ENCODE measurements at places on chromosomes 1 and 21. TPM values are rescaled to one million over a fixed set of nuclear protein-coding genes. Genes with fewer than 3 reads are reported as not detected.

Gene MPL
- not detected for total RNA-seq

Gene PARK7
- total RNA-seq: 372 TPM

Gene ANXA9
- 1.2 TPM for total RNA-seq

Gene TAF13
- total RNA-seq: 25.5 TPM

Gene DENND2D
- total RNA-seq: 1.6 TPM

Gene AMY1A
- not detected for total RNA-seq

Gene WDR64
- total RNA-seq: not detected

Gene C1orf94
- not detected for total RNA-seq

Gene OR2L13
- not detected for total RNA-seq

Gene KCND3
- not detected for total RNA-seq

Gene DBT
- total RNA-seq: 2.3 TPM

Gene PPM1J
- 1.3 TPM for total RNA-seq

Gene ASCL5
- total RNA-seq: 0.27 TPM

Gene CDC42
- total RNA-seq: 145 TPM

Gene AVPR1B
- total RNA-seq: not detected

Gene MYBPH
- not detected for total RNA-seq

Gene CDCA8
- total RNA-seq: 46.6 TPM

Gene SHCBP1L
- not detected for total RNA-seq

Gene UBL4B
- total RNA-seq: not detected

Gene NR1I3
- not detected for total RNA-seq

Gene CBS
- 11.5 TPM for total RNA-seq

Gene HES2
- total RNA-seq: 2.2 TPM

Gene TMEM69
- 22.4 TPM for total RNA-seq

Gene SERBP1
- total RNA-seq: 324 TPM

Gene TRNP1
- 171 TPM for total RNA-seq

Gene SPATA17
- 2.0 TPM for total RNA-seq
